GM23338 (cell line): ENCODE measurements at places on chromosomes 13 and 19.

DNA sequence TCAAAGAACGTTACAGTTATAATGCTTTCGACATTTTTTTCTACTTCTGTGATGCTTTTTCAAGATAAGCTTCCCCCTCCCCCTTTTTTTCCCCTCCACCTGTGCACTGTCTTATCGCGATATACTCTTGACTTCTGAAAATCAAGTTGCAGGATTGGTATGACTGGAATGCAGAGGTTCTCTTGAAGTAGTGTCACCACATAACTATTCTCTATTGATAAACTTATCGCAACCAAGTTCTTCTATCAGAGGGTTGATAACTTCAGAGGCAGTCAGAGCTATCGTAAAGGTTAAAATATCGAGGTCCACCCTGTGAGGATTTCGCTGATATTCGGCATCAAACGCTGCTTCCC, 820 bp downstream of the EID2 start:
- DNase-seq = peak; percentile 79
- H3K36me3 ChIP-seq = no peaks in the 10 kb centered on the region
- H3K27ac ChIP-seq = no peak overlapping the region
- H3K4me1 ChIP-seq = peaks cover 7% of the 10 kb centered on the region
- H3K4me3 ChIP-seq = peak overlapping the region; percentile 69

DNA sequence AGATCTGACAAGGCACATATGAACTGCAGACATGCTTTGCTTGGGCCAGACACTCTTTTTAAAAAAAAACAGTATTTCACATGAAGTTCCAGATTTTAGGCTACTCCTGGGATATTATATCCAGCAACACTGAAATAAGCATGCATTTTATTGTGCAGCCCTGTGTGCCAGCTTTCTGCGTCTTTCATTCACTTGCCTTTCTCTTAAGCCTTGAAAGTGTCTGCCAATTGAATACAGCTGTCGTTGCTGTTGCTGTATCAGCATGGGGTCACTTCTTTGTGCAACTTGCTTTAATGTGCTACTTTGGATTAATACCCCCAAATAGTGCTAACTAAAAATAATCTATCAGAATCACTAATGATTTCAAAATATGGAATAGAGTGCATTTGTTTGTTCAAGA, 657.8 kb downstream of the SLITRK6 start:
- H3K27me3 ChIP-seq = no peaks in the 10 kb centered on the region
- H3K27ac ChIP-seq = no peak overlapping the region
- no peak overlapping the region for H3K4me3 ChIP-seq
- peak; percentile 13 for DNase-seq
- H3K36me3 ChIP-seq = no peaks in the 10 kb centered on the region
- H3K4me1 ChIP-seq = peaks cover 21% of the 10 kb centered on the region

GRCh38 chr13:95734124-95734523, 57.2 kb downstream of the DNAJC3 start:
- DNase-seq = no peak
- peaks cover 5% of the 10 kb centered on the region; the same call in 1 of the 2 replicates for H3K36me3 ChIP-seq
- no peaks in the 10 kb centered on the region for H3K27me3 ChIP-seq
- H3K4me3 ChIP-seq = no peak overlapping the region

DNA sequence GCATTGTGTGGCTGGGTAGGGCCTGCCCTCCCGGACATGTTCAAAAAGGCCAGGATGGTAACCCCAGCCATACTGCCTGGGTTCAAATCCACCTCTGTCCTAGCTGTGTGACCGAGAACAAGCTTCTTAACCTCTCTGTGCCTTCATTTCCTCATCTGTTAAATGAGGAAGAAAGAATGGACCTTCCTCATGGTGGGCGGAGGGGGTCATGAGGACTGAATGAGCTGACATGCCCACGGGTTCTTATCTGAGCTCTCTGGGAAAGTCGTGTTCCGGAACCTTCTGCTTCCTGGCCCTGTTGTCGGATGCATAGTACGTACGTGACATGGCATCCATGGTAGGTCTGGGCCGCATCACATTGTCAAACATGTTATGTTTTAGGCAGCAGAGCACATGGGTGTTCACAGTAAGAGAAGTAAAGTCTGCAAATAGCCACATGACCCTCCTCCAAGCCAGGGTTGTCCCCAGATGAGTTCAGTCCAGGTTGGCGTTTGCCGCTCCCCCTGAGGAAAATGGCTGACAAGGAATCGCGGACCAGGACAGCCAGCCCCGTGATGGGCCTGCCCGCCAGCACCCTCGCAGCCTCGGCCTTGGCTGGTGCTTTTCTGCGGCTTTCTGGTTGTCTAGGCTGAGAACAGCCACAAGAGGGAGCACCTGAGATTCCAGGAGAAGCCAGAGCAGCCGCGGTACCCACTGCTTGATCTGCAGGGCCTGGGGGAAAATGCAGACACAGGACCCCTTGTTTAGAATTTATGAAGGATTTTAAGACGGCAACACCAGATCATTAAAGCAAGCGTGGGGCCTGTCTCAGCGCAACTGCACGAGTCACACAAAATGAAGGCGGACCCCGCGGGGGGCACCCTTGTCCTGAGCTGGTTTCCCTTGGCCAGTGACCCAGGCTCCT, 2.4 kb upstream of the NTN5 start:
- H3K4me1 ChIP-seq = peaks cover 23% of the 10 kb centered on the region
- no peak overlapping the region; the same call in 1 of the 2 replicates for H3K4me3 ChIP-seq
- peak; percentile 97 for DNase-seq

DNA sequence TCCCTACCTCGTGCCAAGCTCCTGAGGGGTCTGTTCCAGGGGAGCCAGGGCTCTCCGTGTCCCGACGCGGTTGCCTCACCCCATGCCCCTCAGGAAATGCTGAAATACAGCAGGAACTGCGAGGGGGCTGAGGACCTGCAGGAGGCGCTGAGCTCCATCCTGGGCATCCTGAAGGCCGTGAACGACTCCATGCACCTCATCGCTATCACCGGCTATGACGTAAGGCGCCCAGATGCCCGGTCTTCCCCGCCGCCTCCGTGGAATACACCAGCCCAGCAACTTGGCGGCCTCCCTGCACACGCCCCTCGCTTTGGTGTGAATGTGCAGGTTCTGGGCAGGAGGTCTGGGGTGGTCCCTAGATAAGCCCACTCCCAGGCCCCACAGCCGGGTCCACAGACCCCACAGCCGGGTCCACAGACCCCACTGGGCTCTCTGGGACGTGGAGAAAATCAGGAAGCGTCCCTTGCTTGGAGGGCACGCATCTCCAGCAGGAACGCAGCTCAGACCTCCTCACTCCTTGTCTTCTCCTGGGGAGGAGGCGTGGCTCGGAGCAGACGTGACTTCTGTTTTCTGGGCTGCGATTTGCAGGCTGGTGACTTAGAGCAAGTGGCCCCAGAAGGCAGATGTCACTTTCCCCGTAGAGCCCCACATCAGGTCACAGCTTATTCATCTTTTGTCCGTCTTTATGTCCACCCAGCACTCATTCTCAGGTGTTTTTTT, 19.4 kb upstream of the F7 start:
- H3K27me3 ChIP-seq = no peaks in the 10 kb centered on the region
- no peaks in the 10 kb centered on the region for H3K4me1 ChIP-seq
- DNase-seq = peak; percentile 74

DNA sequence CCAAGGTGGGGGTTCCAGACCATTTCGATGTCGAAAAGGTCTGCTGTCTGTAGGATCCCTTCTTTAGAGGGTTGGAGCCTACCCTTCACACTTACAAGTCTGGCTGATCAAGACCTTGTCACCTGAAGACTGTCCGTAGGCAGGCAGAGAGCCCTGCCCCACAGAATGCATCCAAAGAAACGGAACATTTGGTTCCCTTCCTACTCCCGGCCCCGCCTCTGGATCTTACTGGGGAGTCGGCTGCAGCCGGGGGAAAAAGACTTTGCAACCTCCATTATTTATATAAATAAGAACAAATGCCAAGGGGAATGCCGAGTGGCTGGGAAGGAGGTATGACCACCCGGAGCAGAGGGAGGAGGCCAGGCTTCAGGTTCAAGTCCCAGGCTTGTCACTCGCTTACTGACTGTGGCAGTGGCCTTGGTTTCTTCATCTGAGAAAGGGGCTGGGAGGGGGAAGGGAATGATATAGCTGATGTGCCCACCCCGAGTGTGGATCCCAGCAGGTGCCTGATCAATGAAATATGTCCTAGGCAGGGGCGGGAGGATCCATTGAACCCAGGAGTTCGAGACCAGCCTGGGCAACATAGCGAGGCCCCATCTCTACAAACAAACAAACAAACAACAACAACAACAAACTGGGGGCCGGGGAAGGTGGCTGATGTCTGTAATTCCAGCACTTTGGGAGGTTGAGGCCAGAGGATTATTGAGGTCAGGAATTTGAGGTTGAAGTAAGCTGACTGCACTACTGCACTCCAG, 48.7 kb downstream of the RFX2 start:
- H3K36me3 ChIP-seq = no peaks in the 10 kb centered on the region
- H3K4me1 ChIP-seq = peaks cover 5% of the 10 kb centered on the region; the same call in 1 of the 2 replicates
- H3K27ac ChIP-seq = no peak overlapping the region
- H3K27me3 ChIP-seq = no peaks in the 10 kb centered on the region
- no peak for DNase-seq

- no peak overlapping the region for H3K27ac ChIP-seq
- no peak for DNase-seq
- no peaks in the 10 kb centered on the region; the same call in 1 of the 2 replicates for H3K4me1 ChIP-seq
- peaks cover 10% of the 10 kb centered on the region; the same call in 1 of the 2 replicates for H3K36me3 ChIP-seq
Observed at GRCh38 chr19:15235781-15236180, 3.5 kb upstream of the EPHX3 start.

DNA sequence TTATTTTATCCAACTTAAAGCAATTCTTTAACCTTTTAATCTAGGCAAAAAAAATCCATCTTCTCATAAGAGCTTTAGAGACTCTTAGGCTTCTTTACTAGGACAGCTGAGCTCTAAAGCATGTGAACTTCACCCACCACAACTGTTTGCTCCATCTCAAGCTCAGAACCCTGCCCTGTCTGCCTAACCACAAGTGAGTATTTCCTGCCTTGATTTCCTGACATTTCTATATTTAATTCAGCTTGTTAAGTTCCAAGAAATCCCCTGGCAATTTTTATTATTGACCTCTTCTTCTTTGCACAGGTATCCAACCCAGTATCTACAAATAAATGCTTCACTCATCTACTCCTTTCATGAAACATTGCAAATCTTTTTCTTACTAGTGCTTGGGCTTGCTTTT, 21.1 kb upstream of the CEACAM21 start:
- peaks cover 11% of the 10 kb centered on the region; the same call in 1 of the 2 replicates for H3K27me3 ChIP-seq
- H3K4me1 ChIP-seq = peaks cover 3% of the 10 kb centered on the region

DNA sequence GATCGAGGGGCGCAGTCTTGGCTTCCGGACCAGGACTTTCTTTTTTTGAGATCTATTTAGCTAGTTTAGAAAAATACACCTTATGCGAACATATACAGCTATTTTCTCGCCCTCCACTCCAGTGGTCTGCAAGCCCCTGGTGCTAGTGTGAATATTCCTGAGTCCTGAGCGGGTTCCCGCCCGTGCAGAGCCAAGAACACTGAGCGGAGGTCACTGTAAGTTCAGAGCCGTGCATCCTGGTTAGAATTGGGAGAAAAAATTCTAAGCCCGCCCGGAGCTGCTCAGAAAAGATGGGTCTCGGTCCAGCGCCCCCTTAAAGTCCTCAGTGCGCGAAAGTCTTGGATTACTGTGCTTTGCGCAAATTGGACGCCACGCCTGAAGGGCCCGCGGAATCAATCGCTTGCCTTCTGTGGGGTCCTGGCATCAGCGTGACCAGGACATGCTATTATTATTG, 117.7 kb downstream of the KCNRG start:
- peaks cover 46% of the 10 kb centered on the region for H3K4me1 ChIP-seq
- no peak overlapping the region for H3K27ac ChIP-seq
- H3K4me3 ChIP-seq = peak overlapping the region; percentile 56
- H3K27me3 ChIP-seq = peaks cover 91% of the 10 kb centered on the region
- H3K36me3 ChIP-seq = no peaks in the 10 kb centered on the region

DNA sequence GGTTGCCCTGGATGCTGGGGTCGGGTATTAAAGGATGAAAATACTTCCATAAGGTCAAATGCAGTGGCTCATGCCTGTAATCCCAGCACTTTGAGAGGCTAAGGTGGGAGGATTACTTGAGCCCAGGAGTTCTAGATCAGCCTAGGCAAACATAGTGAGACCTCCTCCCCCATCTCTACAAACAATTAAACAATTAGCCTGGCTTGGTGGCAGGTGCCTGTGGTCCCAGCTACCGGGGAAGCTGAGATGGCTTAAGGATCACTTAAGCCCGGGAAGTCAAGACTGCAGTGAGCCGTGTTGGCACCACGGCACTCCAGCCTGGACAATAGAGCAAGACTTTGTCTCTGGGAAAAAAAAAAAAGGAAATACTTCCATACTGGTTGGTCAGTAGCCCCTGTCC, 1.5 kb downstream of the KLK11 start:
- no peak overlapping the region for H3K27ac ChIP-seq
- no peak for DNase-seq
- H3K36me3 ChIP-seq = no peaks in the 10 kb centered on the region
- peaks cover 5% of the 10 kb centered on the region; the same call in 1 of the 2 replicates for H3K4me1 ChIP-seq
- peaks cover 2% of the 10 kb centered on the region; the same call in 1 of the 2 replicates for H3K27me3 ChIP-seq

GRCh38 chr19:47099576-47100050, 14.0 kb downstream of the ZC3H4 start:
- H3K4me3 ChIP-seq = no peak overlapping the region
- H3K27ac ChIP-seq = 0 out of 2 replicates have a peak overlapping the region, but pooled peaks have one; percentile 85
- DNase-seq = no peak

DNA sequence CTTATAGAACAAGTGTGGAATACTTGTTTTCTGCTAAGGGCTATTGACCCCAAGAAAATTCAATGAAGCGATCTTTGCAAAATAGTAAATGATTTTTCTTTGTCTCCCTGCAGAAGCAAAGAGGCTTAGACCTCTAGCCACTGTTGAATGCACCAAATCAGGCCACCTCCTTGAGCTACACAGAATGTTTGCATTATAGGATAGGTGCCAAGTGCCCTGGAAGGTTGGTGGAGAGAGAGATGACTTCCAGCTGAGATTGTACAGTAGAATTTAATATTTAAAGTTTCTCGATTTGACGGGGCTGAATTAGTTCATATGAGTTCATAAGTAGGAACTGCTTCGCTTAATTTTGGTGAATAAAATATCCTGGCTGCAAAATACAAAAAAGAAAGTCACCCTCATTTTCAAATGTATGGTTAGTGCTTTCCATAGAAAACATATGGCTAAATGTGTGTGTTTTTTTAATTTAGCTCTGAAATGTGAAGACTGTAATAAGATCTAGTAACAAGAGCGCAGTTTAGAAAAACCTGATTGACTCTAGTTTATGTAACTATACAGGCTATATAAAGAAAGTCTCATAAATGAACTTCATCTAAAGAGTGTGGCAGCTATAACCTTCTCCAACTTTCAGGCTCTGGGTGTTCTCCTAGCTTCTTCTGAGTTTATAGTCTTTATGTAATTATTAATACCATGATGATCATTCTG, 41.6 kb downstream of the LRCH1 start:
- no peaks in the 10 kb centered on the region for H3K27me3 ChIP-seq
- no peaks in the 10 kb centered on the region for H3K36me3 ChIP-seq
- H3K4me1 ChIP-seq = peaks cover 9% of the 10 kb centered on the region
- no peak overlapping the region for H3K27ac ChIP-seq
- no peak for DNase-seq
